Naive thymus-derived CD8-positive, alpha-beta T cell (primary cell): ENCODE measurements at places on chromosomes 5 and 9. TPM values are rescaled to one million over a fixed set of nuclear protein-coding genes. Genes with fewer than 3 reads are reported as not detected.

Gene CSF1R
- 1.5 TPM for total RNA-seq

Gene HTR4
- not detected for total RNA-seq

Gene NEUROG1
- total RNA-seq, result not detected

Gene TMEM232
- 2.6 TPM for total RNA-seq

Gene FOXD4L6
- total RNA-seq, result not detected

Gene IL13
- total RNA-seq, result not detected

DNA sequence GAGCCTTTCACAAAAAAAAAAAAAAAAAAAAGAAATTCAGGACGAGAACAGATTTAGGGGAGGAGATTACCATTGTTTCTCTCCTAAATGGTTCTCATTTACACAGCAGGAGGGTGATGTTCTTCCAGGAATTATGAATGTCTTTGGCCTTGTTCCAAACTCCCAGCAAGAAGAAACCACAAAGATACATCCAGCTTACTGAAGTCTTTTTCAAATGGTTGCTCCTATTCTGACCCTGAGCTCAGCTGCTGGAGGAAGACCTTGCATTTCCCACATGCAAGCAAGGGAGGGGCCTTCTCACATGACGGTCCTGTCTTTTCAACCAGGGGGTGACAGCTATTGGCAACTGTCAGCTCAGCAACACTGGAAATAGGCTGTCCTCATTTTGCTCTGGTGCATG, 203.0 kb upstream of the VLDLR start:
- no peak overlapping the region for H3K4me3 ChIP-seq
- no peaks in the 10 kb centered on the region for H3K36me3 ChIP-seq
- DNase-seq, result no peak
- peaks cover 17% of the 10 kb centered on the region for H3K27me3 ChIP-seq

GRCh38 chr5:150068472-150068871, 17.9 kb downstream of the CSF1R start:
- no peak overlapping the region for H3K27ac ChIP-seq
- H3K36me3 ChIP-seq, result no peaks in the 10 kb centered on the region
- H3K4me1 ChIP-seq, result peaks cover 3% of the 10 kb centered on the region
- DNase-seq, result no peak

- H3K27ac ChIP-seq, result no peak overlapping the region
- no peak for DNase-seq
- H3K36me3 ChIP-seq, result no peaks in the 10 kb centered on the region
- H3K4me1 ChIP-seq, result no peaks in the 10 kb centered on the region
- no peaks in the 10 kb centered on the region for H3K27me3 ChIP-seq
Measured at GRCh38 chr5:145619806-145620310, 215.3 kb downstream of the PRELID2 start.

DNA sequence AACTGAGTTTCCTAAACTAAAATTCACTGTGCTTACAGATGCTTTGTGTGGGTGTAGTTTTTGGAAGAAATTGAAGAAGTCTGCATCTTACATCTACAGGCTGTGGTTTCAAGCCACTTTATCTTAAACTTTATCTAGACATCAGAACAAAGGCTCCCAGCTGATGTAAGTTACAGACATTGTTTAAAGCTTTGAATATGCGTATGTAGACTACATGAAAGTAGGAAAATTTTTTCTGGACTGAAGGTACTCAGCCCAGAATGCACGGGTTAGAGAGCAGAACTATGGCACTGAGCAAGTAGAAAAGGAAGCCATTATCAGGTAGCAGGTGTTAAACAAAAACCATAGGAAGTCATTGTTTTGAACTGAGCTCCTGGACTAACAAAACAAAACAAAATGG, 185.4 kb downstream of the TTC39B start:
- peak; percentile 26 for DNase-seq
- no peak overlapping the region for H3K27ac ChIP-seq
- peaks cover 10% of the 10 kb centered on the region for H3K4me1 ChIP-seq
- peaks cover 18% of the 10 kb centered on the region for H3K27me3 ChIP-seq
- no peak overlapping the region for H3K4me3 ChIP-seq
- H3K36me3 ChIP-seq, result no peaks in the 10 kb centered on the region

- no peak for DNase-seq
- no peak overlapping the region for H3K4me3 ChIP-seq
- no peak overlapping the region for H3K27ac ChIP-seq
- no peaks in the 10 kb centered on the region for H3K36me3 ChIP-seq
Measured at GRCh38 chr5:32479096-32479495, 34.6 kb upstream of the ZFR start.

DNA sequence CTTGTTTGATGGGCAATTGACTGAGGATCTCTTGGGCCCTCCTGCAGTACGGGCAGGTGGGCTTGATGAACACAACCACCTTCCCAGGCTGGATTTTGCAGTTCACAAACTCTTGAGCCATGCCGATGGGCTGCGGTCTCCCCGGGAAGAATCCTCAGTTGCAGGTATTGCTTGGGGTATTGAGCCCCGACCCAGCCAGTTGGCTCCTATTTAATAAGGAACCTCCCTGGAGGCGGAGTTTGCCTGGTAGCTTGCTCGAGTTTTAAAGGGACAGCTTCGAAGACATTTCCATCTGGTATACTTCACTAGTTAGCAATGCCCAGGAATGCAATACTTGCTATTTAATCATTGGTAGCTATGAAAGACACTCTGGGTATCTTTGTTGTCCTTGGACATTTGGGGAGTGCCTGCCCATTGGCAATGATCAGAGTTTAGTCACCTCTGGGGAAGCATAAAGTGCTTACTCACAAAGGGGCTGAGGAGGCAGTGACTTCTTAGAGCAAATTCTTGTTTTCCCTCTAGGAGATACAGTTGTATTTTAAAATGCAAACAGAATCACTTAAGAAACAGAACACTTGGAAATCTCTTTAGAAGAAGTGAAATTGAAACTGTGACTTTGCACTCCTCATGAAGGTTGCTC, at the start of gene GLRX:
TSS of gene GLRX (minus strand) at position 185 of the 640 bp plus-strand sequence. CDS start at position 121, 64 bp downstream.
- H3K27ac ChIP-seq, result peak within 1 kb of the TSS; percentile 97
- DNase-seq, result peak; percentile 35
- no peaks in the 10 kb centered on the region for H3K27me3 ChIP-seq
- H3K4me3 ChIP-seq, result peak within 1 kb of the TSS; percentile 98

DNA sequence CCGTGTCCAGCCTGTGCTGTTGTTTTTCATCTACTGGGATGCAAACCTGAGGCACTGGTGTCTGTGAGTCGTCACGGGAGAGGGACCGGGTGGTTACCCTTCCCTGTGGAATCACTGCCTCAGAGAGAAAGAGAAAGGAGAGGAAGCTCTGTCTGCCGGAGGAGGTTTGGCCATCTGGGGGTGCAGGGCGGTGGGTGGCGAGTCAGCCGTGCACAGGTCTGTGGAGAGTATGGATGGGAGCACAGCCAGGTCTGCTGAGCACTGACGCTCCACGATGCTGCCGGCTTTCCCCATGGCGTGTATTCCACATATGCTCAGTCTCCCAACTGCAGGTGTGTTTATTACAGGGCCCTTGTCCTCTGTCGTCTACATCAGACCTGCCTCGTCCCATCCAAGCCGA, 395.2 kb upstream of the IRX4 start:
- H3K36me3 ChIP-seq, result no peaks in the 10 kb centered on the region
- H3K27ac ChIP-seq, result no peak overlapping the region
- no peak overlapping the region for H3K4me3 ChIP-seq
- H3K4me1 ChIP-seq, result no peaks in the 10 kb centered on the region

DNA sequence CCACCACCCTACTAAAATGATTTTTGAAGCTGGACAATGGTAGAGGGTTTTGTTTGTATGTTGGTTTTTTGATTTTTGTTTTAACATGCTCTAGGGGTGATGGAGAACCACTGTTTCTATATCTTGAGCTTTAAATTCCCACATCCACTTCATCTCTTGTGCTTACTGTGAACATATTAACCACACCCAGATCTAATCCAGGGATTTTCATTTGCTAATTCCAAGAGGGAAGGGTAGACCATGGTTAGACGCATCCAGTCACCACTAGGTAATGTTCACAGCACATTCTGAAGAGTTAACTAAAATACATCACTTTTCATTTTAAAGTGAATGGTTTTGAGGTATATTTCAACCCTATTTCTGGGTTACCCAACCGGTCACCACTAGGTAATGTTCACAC, 36.5 kb upstream of the IQGAP2 start:
- H3K27ac ChIP-seq, result no peak overlapping the region
- peaks cover 11% of the 10 kb centered on the region for H3K4me1 ChIP-seq
- no peaks in the 10 kb centered on the region for H3K27me3 ChIP-seq
- no peak overlapping the region for H3K4me3 ChIP-seq
- DNase-seq, result no peak
- H3K36me3 ChIP-seq, result no peaks in the 10 kb centered on the region

GRCh38 chr9:104836235-104836634, 72.3 kb downstream of the NIPSNAP3B start:
- H3K4me1 ChIP-seq, result peaks cover 16% of the 10 kb centered on the region
- H3K4me3 ChIP-seq, result no peak overlapping the region
- no peak for DNase-seq
- no peaks in the 10 kb centered on the region for H3K27me3 ChIP-seq
- no peak overlapping the region for H3K27ac ChIP-seq

GRCh38 chr9:96720435-96720834, 57.5 kb downstream of the ZNF510 start:
- peaks cover 39% of the 10 kb centered on the region for H3K27me3 ChIP-seq
- H3K27ac ChIP-seq, result no peak overlapping the region
- peak overlapping the region; percentile 33 for H3K4me3 ChIP-seq
- peaks cover 18% of the 10 kb centered on the region for H3K36me3 ChIP-seq
- no peak for DNase-seq

DNA sequence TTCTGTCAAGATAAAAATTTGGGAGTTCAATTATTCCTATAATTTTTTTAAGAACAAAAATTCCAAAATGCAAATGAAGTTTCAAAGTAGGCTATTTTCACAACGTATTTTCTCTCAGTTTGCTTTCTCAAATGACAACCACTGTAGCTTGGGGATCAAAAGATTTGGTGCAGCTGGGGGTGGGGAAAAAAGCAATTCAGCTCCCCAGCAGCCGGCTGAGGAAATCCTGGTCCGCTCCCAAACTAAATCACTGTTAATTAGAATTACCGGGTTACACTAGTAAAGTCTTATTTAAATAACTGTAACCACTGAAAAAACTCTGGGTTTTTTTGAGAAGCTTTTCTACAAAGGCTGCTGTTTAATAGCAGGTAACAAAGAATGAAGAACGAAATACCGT, 5.7 kb downstream of the NR6A1 start:
- no peak for DNase-seq
- H3K4me3 ChIP-seq, result no peak overlapping the region
- no peak overlapping the region for H3K27ac ChIP-seq
- peaks cover 51% of the 10 kb centered on the region for H3K27me3 ChIP-seq
- H3K36me3 ChIP-seq, result no peaks in the 10 kb centered on the region

- DNase-seq, result no peak
- no peaks in the 10 kb centered on the region for H3K27me3 ChIP-seq
- H3K36me3 ChIP-seq, result peaks cover under 1% of the 10 kb centered on the region
- peak overlapping the region; percentile 30 for H3K27ac ChIP-seq
- H3K4me1 ChIP-seq, result peaks cover 43% of the 10 kb centered on the region
Measured at GRCh38 chr5:10704949-10705621, 55.9 kb downstream of the DAP start.

DNA sequence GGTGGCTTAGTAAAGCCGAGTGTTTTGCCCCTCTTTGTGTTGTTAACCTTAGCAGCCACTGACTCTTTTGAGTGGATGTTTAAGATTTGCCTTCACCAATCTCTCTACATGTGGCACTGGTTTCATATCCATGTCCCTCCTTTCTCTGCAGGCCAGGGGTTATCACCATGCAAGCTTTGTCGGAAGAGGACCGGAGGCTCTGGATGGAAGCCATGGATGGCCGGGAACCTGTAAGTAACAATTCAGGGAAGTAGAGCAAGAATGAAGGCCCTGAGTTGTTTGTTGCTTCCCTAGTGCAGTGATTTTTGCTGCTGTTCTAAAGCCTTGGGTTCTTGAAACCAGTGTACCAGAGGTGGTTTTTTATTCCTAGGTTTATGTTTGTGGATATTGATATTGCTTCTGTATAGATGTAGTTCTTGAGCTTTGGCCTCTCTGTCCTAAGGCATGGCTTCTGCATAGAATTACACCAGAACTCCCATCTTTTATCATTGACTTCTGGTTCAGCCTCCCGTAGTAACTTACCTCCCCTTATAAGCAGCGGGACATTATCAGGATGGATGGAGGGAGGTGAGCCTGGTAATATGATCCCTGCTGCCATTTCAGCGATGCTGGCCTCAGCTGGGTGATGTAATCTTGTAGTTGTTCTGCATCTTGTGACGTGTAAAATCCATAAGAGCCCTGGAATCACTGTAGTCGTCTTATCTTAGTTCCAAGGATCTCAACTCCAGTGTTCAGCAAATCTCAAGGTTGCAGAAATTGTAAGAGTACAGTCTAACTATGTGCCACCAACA, 161.9 kb downstream of the ARHGAP26 start:
- H3K4me3 ChIP-seq, result no peak overlapping the region
- H3K27me3 ChIP-seq, result no peaks in the 10 kb centered on the region
- peak overlapping the region; percentile 61 for H3K27ac ChIP-seq
- DNase-seq, result no peak
- H3K4me1 ChIP-seq, result peaks cover 20% of the 10 kb centered on the region

GRCh38 chr9:79023134-79023580, 548.6 kb upstream of the TLE4 start:
- no peaks in the 10 kb centered on the region for H3K27me3 ChIP-seq
- no peaks in the 10 kb centered on the region for H3K4me1 ChIP-seq
- no peaks in the 10 kb centered on the region for H3K36me3 ChIP-seq

GRCh38 chr5:62896121-62896893, 317.7 kb downstream of the LRRC70 start:
- H3K4me1 ChIP-seq, result no peaks in the 10 kb centered on the region
- H3K27me3 ChIP-seq, result no peaks in the 10 kb centered on the region
- no peak for DNase-seq
- no peak overlapping the region for H3K4me3 ChIP-seq

- peak overlapping the region; percentile 99 for H3K27ac ChIP-seq
- H3K4me1 ChIP-seq, result peaks cover 83% of the 10 kb centered on the region
- H3K4me3 ChIP-seq, result peak overlapping the region; percentile 74
- no peaks in the 10 kb centered on the region for H3K27me3 ChIP-seq
- DNase-seq, result no peak
- peaks cover 29% of the 10 kb centered on the region for H3K36me3 ChIP-seq
Measured at GRCh38 chr9:93127395-93127911, 6.6 kb downstream of the NINJ1 start.

GRCh38 chr5:172274951-172275753, 8.4 kb downstream of the UBTD2 start:
- H3K27me3 ChIP-seq, result no peaks in the 10 kb centered on the region
- DNase-seq, result peak; percentile 30
- no peak overlapping the region for H3K4me3 ChIP-seq
- H3K27ac ChIP-seq, result peak overlapping the region; percentile 3
- peaks cover 18% of the 10 kb centered on the region for H3K4me1 ChIP-seq

DNA sequence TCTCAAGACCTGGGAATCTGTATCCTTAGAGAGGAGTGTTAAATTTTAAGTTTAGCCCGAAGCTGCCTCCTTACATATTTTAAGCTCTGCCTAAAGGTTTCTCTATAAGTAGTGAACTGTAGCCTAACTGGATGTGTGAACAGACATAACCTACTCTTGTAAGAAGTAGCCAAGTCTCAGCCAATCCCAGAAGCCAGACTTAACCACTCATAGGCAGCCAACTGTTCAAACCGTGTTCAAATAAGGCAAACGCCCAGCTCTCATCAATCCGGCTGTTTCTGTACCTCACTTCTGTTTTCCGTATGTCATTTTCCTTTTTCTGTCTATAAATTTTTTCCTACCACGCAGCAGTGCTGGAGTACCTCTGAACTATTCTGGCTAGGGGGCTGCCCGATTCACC, 58.7 kb upstream of the HRH2 start:
- no peak overlapping the region for H3K4me3 ChIP-seq
- no peaks in the 10 kb centered on the region for H3K36me3 ChIP-seq

- H3K27ac ChIP-seq, result no peak overlapping the region
- no peaks in the 10 kb centered on the region for H3K4me1 ChIP-seq
- DNase-seq, result no peak
- no peaks in the 10 kb centered on the region for H3K27me3 ChIP-seq
- H3K36me3 ChIP-seq, result no peaks in the 10 kb centered on the region
Measured at GRCh38 chr9:106479679-106480078, 383.3 kb upstream of the ZNF462 start.
